ENCODE measurements at places on chromosomes 11 and 22.

- peak; percentile 52 for DNase-seq
Observed at GRCh38 chr11:76577921-76578653, 92.5 kb downstream of the LRRC32 start.

DNA sequence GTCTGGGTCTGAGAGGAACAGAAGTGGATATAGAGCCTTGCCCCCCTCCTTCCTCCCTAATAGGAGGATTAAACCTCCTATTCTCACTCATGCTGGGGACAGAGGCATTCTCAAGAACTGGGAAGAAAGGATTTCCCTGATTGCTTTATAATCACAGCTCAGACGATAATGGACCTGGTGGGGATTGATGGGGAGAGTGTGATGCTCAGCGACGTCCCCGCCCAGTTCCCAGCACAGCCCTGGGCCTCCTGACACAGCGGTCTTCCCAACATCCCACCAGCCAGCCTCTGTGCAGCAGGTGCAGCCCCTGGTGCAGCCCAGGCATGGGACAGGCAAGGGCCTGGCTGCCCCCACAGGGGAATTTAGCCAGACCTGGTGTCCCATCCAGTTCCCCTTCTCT lies 28.4 kb downstream of the TRIM29 start:
- DNase-seq, result no peak

DNA sequence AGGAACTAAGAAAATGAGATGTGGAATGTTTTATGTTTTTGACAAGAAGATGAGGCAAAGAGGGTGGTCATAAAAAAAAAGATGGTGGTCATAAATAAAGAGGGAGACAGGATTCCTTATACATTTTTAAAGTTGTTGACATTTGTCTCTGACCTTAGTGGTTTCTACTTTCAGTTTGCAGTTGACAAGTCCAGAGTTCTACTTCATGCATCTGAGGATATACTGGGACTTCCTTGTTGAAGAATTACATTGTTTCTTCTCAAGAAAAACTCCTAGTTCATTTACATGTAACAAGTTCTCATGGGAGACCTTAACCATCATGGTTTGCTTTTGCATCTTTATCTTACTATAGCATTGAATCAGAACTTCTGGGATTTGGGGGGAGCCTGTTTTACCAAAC lies 1.2 kb downstream of the OR6X1 start:
- DNase-seq, result no peak

DNA sequence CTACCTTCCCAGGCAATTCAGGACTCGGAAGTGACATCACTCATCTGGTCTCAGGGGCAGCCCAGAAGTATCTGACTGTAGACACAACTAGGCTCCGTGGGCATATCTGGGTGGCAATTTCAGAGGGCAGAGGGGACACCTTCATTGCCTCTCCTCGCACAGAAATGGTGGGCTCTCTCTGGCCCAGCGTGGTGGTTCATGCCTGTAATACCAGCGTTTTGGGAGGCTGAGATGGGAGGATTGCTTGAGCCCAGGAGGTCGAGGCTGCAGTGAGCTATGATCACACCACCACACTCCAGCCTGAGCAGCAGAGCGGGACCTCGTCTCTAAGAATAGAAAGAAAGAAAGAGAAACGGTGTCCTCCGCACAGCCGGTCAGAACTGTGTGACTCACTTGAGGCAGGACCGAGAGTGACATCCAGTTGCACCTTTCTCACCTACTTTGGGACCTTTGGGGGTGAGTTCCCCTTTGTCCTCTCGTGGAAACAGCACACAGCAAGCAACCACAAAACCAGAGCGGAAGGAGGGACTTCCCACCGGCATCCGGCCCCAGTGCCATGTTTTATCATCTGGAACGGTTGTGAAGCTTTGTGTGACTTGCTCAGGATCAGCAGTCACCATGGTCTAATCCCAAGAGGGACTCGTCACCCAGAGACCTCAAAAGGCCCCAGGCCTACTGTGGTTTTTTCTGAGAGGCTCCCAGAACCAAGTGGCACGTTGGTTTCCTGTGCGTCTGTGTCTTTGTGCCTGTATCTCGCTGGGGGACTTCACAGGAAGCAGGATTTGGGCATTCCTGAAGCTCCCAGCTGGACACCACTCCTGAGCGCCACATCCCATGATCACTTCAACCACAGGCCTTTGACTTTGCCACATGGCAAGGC lies 38.4 kb upstream of the EMID1 start:
- no peak for DNase-seq

GRCh38 chr22:49614966-49615965 lies 212.4 kb downstream of the BRD1 start:
- DNase-seq, result no peak

DNA sequence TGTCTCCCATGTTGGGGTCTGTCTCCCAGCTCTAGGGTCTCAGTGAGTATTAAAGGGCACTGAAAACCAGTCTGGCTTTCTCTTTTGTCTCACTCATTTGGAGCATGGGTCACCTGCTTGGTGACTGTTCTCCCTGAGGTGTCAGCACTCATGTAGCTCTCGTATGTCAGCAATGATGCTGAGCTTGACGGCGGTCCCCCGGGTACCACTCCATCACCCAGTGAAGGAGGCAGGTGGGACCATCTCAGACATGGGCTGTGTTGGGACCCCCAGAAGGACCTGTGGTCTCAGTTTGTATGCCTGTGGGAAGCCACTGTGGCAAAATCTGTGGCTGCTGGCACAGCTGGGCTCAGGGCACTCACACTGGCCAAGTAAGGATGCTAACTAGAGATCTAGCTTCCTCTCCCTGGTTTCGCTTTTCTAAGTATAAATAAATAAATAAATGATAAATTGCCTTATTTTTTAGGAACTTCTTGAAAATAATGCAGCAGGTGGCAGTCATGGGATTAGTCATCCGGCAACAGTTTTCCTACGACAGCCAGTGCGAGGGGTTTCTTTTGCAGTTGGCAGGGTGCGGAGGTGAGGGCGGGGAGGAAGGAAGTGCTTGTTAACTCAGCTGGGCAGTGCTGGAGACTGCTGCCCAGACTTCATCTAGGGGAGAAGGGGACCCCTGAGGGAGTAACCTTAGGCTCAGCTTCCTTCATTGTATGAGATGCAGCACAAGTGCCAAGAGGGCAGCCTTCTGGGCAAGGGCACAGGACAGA lies 48.8 kb downstream of the OSBP2 start:
- DNase-seq, result no peak

DNA sequence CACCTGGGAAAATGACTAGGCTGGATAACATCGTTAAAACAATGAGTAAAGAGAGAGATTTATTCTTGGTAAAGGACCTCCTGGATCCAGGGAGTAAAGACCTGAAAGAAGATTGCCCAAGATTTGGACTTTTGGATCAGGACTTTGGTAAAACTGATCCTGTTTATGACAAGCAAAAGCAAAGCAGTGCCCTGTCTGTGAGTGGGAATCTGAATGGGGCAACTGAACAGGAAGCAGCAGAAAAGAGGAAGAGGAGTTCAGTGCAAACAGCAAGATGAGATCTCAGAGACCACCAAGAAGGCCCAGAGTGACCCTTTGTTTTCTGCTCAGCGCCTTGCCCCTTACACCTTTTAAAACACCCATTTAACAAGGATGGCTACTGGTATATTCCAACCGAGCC lies 122.0 kb downstream of the VPREB1 start:
- no peak for DNase-seq

DNA sequence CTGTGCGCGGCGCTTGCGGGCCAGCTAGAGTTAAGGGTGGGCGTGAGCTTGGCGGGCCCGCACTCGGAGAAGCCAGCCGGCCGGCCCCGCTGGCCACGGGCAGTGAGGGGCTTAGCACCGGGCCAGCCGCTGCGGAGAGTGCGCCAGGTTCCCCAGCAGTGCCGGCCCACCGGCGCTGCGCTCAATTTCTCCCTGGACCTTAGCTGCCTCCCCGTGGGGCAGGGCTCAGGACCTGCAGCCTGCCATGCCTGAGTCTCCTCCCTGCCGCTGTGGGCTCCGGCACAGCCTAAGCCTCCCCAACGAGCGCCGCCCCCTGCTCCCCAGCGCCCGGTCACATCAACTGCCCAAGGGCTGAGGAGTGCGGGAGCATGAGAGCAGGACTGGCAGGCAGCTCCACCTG lies 5.2 kb upstream of the PES1 start:
- peak; percentile 16 for DNase-seq

Data from ELF-1 (cell line).